Right cardiac atrium (tissue), 5 donors: ENCODE measurements at places on chromosomes 6 and 20. TPM values are rescaled to one million over a fixed set of nuclear protein-coding genes. Genes with fewer than 3 reads are reported as not detected.

The GGTLC1 gene
- not detected for polyA plus RNA-seq

The NOTCH4 gene
- polyA plus RNA-seq = 33.5 TPM

- DNase-seq = no peak
These were observed 3.5 kb upstream of the MAPK13 start for GRCh38 chr6:36126553-36127458.

DNA sequence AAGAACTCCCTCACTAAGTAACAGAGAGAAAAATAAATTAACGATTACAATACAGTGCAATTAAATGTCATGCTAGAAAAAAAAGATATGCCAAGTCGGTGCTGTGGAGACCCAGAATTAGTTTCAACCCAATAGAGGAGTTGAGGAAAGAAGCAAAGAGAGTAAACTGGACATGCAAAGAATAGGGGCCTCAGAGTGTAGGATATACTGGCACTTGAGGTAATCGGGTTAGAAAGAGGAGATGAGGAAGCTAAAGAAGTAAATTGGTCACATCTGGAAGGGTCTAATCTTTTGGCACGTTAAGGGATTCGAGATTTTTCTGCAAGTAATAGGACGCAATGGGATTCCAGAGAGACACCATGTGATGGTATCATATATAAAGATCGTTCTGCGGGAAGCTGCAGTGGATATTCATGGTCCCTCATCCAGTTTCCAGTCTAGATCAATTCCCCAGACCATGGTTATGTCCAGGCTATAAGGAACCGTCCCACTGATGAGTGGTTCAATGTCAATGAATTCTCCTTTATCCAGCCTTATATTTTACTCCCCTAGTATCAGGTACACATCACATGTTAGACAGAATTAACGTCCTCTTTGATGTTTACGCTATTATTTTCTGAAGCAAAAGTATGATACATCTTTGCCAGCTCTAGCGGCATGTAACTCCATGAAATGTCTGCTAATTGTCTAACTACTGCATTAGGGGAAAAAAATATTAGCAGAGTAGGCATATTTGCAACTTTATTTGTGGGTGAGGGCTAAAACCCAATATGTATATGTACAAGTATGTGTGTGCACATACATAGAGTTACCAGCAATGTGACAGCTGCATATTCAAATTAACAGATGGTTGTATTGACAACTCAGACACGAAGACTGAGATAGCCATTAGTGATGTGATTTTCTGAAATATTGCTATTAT lies 1.1 kb upstream of the TBC1D32 start:
- DNase-seq = no peak

DNA sequence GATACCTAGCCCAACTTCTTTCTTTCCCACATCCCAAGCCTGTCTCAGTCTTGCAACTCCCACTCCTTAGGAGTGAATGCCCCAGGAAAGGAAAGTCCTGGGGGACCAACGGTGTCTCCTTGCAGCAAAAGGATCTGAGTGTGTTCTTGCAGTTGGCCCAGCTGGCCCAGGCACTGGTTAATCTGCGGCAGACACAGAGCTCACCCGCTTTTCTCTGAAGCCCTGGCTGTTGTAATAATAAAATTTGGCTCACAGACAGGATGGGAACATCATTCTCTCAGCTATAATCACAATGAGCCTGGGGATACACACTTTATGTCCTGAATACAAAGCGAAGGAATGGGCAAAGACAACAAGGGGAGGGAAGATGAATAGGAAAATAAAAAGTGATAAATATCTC lies 287.0 kb upstream of the PRND start:
- no peak for DNase-seq

- DNase-seq = no peak
These were observed 111.4 kb upstream of the ARMC2 start for GRCh38 chr6:108736832-108737231.

DNA sequence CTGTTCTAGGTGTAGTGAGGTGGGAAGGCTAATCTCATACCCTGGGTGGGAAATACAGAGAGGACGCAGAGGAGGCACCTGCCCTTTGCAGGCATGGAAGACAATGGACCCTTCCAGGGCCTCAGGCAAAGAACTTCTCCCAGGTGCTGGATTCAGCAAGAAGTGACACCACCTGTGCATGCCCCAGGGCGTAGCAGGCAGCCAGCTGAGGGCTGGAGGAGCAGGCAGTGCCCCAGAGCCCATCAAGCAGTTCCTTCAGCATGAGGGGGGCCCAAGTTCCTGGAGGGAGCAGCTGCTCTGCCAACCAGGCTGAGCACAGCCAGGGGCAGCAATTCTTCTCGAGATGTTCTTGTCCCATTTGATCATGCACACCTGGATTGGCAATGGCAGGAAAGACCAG lies 170.3 kb upstream of the PDE10A start:
- no peak for DNase-seq
